Activated CD8-positive, alpha-beta memory T cell treated with anti-CD3 and anti-CD28 coated beads, Interleukin-2, amount 50 U/mL, for 48 hours (primary cell): ENCODE measurements at places on chromosomes 7 and 10.
A peak's percentile ranks its signal among the peaks of the same experiment; 100 is the strongest.

GRCh38 chr7:100706672-100707311 lies 871 bp downstream of the POP7 start:
- DNase-seq = no peak

DNA sequence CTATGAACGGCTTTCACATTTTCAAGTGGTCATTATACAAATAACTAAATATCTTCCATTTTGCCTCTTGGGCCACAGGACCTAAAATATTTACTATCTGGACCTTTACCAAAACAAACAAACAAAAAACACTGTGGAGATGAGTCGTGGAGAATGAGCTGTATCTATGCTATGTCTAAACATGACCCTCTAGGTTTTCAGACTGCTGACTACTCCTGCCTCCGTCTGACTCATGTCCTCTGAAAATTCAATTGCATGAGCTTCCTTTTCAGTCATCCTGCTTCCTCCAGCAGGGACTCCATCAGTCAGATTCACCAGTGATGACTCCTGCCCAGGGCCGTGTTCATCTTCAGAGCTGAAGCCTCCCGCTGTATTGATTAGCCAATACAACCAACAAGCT lies 96.8 kb downstream of the COL28A1 start:
- no peak for DNase-seq

- no peak for DNase-seq
Measured at GRCh38 chr7:127550247-127550646, 35.1 kb downstream of the GCC1 start.

GRCh38 chr7:130896898-130897514 lies 163.0 kb upstream of the KLF14 start:
- peak; percentile 82 for DNase-seq

- DNase-seq = no peak
Measured at GRCh38 chr7:123260428-123260960, 60.7 kb upstream of the SLC13A1 start.

DNA sequence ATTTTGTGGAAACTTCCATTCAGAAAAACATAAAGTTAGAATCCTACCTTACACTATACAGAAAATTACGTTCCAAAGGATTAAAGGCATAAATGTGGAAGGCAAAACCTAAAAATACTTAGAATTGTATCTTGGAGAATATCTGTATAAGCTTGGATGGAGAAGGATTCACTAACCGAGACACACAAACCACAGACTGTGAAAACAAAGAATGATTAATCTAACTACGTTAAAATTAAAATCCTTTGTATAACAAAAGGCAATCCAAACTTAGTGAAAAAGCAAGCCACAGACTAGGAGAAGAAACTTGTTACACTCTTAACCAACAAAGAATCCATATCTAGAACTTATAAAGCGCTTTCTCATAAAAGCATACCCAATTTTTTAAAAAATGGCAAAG lies 678.8 kb downstream of the INHBA start:
- no peak for DNase-seq

DNA sequence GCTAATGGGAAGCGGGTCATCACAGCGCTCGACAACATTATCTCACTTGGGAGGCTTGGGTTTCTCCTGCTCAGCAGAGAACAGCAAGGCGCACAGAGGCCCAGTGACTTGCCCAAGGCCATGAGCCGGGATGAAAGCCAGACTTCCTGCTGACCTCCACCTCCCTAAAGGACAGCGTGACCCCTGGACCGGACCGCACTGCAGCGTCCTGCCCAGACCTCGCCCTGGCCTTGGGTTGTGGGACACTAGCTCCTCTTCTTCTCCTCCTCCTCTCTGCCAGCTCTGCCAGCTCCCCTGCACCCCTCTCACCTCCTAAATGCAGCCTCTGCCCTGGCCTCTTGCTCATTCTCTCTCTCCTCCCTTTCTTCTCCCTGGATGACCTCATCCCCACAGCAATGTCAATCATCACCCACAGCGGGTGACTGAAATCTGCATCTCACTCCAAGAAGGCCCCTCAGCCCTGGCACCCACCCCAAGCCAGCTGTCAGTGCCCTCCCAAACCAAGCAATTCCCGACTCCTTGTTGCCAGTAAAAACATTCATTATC lies 19.4 kb downstream of the SPOCK2 start:
- DNase-seq = no peak

DNA sequence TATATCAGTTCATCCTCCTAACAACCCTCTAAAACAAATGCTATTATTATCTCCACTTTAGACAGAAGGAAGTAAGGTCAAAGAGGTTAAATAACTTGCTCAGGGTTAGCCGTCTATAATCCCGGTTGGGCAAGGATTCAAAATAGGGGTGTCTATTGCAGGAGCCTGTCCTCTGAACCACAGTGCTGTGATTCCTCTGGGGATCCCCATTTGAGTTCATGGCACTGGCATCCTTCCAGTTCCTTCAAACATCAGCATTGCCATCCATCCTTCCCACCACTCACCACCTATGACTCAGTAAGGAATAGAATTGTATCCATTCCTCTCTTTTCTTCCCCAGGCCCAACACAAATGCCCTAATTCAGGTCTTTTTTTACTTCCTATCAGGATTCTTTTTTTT lies 25.6 kb downstream of the HPS6 start:
- DNase-seq = no peak

GRCh38 chr7:102872460-102872859 lies 40.3 kb upstream of the LRRC17 start:
- DNase-seq = no peak
